ENCODE measurements at places on chromosomes 5 and 9.

- no peak for DNase-seq
Observed at GRCh38 chr5:25944786-25945185, 1093.6 kb downstream of the CDH9 start.

- DNase-seq: no peak
Observed at GRCh38 chr9:131621551-131622358, 76.4 kb downstream of the PRRT1B start.

DNA sequence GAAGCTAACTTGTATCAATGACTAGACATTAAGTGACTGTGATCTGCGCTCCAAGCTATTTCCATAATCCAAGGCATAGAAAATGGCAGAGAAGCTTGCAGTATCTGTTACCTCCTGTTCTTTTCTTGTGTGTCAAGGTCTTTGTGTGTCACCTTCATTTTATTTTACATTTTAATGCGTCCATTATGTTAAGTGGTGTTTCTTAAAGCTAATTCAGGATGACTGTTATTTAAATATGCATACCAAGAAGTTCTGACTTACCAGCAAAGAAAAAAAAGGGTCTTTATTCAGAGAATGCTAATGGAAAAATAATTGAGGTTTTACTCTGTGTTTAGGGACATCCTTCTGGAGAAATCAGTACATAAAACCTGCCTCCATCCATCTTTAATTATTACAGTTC is 52.3 kb downstream of the STK32A start:
- no peak for DNase-seq

GRCh38 chr9:121950866-121951265 is 142.2 kb downstream of the TTLL11 start:
- no peak for DNase-seq

- peak; percentile 51 for DNase-seq
Observed at GRCh38 chr5:136133222-136133921, 727 bp downstream of the SMAD5 start.

- no peak for DNase-seq
Observed at GRCh38 chr5:83555263-83555662, 83.7 kb downstream of the VCAN start.
